ENCODE measurements at places on chromosomes 7 and 10.

- DNase-seq, result peak; percentile 71
These were observed 30.3 kb upstream of the LSM8 start for GRCh38 chr7:118153551-118154177.

- no peak for DNase-seq
These were observed 234.7 kb downstream of the SKAP2 start for GRCh38 chr7:26629696-26630095.

- DNase-seq, result peak; percentile 50
These were observed 49.7 kb downstream of the DNAJC12 start for GRCh38 chr10:67788028-67788886.

- no peak for DNase-seq
These were observed 81.9 kb upstream of the DUSP5 start for GRCh38 chr10:110415809-110416208.

GRCh38 chr10:43093423-43094076, 16.7 kb downstream of the RET start:
- DNase-seq, result no peak

DNA sequence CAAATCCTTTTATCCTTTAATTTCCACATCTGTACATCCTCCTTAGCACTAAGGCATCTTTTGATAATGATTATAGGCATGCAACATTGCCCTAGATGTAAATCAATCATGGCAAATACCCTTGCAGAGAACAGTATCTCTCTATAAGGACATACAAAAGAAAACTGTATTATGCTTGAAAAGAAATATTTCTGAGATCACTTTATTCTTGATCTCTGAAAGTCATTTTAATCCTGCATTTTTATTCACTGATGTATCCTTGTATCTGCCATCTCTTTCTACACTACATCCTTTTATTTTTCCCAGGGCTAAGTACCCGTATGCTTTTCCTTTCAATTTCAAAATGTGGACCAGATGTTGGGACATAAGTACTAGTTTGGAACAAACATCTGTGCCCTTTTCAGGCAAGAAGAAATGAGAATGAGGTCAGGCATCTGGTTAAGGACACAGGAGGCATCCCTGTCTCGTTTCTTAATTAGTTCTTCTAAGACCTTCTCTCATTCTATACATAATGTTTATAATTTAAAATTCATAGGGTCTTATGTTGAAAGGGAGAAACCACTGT, 338.6 kb downstream of the CNTNAP2 start:
- DNase-seq, result no peak

- DNase-seq, result no peak
These were observed 34.2 kb downstream of the GPER1 start for GRCh38 chr7:1121886-1122831.

DNA sequence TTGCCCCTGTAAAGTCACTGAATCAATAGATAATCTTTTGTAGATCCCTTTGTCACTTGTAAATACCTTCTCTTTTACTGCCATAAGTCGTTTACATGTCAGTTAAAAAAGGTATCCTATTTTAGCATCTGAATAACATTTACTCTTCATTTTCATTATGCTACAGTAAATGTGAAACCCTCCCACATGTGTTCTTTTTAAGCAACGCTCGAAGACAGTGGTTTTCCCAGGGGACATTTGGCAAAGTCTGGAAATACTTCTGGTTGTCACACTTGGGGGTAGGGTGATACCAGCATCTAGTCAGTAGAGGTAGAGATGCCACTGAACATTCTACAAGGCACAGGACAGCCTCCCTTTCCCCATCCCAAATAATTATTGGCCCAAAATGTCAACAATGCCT, 23.7 kb downstream of the ATAD1 start:
- no peak for DNase-seq

- no peak for DNase-seq
These were observed 11.5 kb upstream of the NFKB2 start for GRCh38 chr10:102384053-102384452.

DNA sequence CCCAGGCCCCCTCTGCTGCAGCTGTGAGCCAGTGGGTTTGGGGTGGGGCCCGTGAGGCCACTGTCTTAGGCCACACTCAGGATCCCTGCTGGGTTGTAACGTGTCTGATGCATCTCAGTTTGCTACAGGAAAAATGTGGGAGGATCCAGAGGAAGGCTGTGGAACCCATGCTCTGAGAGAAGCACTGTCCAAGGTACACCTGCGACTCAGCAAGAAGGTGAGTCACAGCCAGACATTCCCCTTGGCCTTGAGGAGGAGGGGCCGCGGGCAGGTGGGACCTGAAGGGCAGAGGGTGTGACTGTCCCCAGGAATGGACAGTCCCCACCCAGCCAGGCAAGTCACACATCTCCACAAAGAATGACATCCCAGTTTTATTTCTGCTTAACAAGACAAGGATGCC, 27.8 kb upstream of the C10orf120 start:
- no peak for DNase-seq

GRCh38 chr7:101125989-101126650, 784 bp upstream of the SERPINE1 start:
- DNase-seq, result no peak

GRCh38 chr7:39909526-39909925, 40.5 kb upstream of the CDK13 start:
- no peak for DNase-seq

DNA sequence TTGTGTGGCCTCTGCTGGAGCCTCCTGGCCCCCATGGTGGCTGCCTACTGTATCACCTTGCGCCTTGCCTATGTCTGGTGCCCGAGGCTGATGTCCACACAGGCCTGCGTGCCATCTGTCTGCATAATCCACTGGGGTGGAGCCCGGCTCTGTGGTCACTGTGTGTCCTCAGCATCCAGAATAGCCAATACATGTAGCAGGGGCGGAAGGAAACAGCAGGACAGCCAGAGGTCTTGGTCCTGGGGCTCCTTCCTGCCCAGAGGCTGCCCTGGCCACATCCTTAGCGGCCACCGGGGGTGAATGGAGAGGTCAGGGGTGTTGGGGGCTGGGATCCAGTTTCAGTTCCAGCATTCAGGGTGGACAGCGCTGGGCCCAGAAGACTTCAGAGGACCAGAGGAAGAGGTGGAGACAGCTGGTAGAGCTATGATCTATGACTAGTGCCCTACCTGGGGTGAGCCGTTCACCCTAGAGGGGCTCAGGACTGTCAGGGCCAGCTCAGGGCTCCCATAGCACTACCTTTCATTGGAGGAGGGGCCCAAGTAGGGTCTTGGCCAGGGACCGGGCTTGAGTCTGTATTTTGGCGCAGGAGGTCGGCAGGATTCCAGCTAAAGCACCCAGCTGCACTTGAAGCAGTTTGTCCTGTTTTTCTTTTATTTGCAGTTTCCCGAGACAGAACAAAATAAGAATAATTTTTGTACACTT, 15.9 kb downstream of the YKT6 start:
- DNase-seq, result no peak

DNA sequence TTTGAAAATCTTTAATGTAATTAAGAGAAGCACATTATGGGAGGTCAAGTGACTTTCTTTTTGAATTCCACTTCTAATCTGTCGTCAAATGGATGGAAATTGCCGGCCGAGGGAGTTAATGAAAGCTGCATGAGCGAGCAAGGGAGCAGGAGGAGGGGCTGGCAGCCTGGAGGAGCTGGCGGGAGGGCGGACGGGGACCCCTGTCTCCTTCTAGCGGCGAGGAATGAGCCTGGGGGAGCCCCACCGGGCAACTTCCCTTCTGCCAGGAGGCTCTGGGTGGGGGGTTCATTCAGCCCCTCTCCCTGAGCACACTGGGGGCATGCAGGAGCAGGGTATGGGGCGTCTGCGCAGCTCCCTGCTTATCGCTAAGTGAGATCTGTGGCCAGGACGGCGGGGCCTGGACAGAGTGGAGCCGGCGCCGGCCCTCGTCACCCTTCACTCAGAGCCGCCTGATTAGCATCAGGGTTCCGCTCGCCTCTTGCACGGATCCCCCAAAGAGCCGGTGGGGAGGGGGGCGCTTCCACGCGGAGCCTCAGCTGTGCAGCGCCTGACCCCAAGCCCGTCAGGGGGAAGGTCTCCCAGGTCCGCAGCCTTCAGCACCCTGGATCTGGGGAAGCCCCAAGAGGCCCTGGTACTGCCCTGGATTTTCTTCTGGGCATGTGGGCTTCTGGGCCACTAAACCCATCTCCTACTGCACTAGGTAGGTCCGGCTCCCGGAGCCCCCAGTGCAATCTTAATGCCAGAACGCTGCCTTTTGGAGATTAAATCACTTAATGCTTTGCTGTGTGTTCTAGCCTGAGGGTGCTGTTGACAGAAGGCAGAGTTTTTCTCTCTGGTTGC, 680.8 kb downstream of the LRMDA start:
- no peak for DNase-seq

DNA sequence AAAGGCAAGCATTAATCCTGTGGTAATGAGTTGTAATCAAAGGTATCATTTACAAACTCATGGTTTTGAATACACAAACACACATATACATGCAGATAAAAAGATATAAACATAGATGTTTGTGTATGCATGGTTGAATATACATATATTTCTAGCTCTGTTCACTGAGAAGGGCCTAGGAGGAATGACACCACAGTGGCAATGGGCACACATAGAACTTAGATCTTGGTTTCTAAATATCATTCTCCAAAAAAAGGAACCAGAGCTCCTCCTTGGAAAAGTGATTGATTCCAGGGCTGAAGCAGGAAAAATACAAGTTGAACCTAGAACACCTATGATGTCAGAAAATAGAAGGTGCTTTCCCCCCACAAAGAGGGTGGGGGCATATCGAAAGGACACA, 6.9 kb downstream of the CUL2 start:
- no peak for DNase-seq

GRCh38 chr10:20890491-20891337, 6.4 kb downstream of the NEBL start:
- no peak for DNase-seq

GRCh38 chr7:97014145-97014750, 8.9 kb downstream of the DLX6 start:
- DNase-seq, result no peak

DNA sequence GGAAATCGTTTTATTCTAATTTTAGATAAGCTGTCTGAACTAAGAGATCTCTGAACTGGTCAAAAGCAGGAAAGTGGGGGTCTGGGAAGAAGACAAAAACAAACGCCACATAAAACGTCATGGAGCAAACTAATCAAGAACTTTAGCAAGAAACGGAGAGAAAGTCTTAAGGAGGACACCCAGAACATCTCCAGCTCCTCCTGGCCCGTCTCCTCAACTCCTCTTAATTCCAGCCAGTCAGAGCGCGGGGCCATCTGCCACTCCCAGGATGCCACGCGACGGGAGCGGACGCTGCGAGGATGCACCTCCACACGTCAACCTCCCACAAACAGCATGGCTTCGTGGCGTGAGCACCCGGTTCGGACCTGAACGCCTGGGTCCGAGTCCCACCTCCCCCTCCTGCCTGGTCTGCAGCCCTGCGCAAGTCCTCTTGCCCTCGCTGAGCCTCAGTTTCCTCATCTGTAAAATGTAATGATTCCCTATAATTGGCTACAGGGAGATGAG, 598 bp downstream of the MMS19 start:
- peak; percentile 30 for DNase-seq

GRCh38 chr7:158263110-158263963, 324.3 kb downstream of the PTPRN2 start:
- no peak for DNase-seq

- DNase-seq, result no peak
These were observed 36.0 kb upstream of the PIK3AP1 start for GRCh38 chr10:96756111-96756903.

DNA sequence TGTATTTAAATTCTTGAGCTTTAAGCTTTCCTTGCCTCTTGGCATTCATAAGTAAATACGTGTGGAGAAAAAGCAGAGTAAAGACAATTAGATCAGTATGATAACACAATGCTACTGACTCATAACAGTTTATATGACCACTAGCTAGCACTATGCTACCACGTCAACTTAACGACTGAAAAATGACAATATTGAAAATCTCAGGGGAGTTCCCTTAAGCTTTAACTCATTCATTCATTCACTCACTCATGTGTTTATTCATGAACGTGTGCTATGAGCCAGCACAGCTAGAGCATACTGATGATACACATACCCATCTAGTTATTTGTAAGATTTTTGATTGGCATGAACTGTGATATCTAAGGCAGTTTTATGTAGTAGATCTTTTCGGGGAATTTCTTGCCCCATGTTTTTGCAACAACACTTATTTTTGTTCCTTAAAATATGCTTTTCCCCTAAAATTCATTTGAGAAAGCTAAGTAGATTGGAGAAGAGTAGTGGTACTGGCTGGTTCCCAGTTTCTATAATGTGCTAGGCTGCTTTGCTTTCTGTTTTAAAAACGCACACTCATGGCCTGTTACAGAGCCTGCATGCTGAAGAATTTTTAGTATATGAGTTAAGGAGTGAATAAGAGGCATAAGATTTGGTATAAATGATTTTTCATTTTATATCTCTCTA, 57.4 kb upstream of the ACBD5 start:
- DNase-seq, result no peak

GRCh38 chr7:33107136-33108066, 1.8 kb downstream of the RP9 start:
- peak; percentile 33 for DNase-seq

GRCh38 chr7:124720195-124720594, 45.4 kb downstream of the GPR37 start:
- no peak for DNase-seq

DNA sequence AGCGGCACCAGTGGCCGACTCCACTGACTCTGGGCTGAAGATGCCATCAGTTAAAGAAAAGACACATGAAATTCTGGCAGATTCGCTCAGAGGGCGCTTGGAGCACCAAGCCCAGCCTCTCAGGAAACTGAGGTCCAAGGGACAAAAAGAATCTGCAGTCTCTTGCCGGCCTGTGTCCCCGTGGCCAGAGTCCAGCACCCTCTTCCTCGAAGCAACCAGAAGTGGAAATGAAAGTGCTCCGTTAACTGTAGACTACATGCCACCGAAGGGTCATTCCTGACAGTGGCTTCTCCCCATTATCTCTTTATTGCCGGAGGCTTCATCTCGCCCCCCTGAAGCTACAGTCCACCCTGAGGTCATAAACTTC, 1.0 kb upstream of the CHST15 start:
- DNase-seq, result no peak
